ENCODE measurements at places on chromosomes 7 and 10.

- peak; percentile 57 for ATAC-seq
These were observed 36.0 kb downstream of the TES start for GRCh38 chr7:116246357-116246756.

GRCh38 chr10:59698326-59698725 lies 11.3 kb downstream of the SLC16A9 start:
- ATAC-seq: no peak

DNA sequence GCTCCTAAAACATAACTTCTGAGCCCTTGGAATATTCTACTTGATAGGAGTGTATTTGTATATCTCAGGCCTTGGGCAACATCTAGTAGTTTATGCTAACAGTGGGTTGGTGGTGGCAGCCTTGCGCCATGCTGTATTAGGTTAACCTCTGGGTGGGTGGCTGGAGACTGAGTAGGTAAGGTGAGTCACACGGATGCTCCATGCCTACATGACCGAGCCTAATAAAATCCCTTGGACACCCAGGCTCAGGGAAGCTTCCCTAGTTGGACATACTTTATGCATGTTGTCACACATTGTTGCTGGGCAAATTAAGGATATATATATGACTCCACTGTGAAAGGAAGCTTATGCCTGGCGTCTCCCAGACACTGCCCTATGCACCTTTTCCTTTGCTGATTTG lies 6.0 kb upstream of the DAGLB start:
- ATAC-seq: no peak

DNA sequence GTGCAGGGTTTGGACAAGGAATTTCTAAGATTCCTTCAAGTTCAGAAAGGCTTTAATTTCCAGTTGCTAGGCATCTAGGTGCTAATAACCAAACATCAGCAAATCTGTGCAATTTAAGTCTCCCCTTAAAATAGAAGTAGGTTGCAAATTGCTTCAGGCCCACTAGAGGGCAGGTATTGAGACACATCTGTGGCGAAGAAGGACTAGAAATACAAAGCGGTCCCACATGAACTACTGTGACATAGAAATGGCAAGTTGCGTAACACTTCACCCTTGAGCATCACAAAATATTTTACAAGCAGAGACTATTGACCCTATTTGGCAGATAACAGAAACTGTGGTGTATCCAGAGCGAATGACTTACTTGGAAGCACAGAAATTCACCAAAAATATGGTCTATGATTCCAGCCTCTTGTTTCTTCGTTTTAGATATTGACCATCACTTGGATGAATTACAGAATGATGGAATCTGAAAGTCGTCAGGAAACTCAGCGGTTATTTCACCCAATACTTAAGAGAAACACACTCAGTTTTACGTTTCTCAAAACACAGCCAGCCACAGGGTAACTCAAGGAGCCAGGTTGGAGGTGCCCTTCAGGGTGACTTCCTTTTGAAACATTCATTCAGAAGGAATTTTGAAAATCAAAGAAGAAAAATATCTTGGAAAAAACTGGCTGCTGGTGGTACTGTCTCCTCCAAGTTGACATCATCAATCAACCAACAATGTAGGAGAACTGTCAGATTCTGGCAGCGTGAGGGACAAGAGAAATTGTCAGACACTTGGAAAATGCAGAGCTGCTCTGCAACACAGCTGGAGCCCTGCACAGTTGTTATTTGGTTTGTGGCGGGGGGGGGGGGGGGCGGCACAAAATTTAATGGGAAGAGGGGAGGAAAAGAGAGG lies 256.3 kb upstream of the MINDY3 start:
- no peak for ATAC-seq

DNA sequence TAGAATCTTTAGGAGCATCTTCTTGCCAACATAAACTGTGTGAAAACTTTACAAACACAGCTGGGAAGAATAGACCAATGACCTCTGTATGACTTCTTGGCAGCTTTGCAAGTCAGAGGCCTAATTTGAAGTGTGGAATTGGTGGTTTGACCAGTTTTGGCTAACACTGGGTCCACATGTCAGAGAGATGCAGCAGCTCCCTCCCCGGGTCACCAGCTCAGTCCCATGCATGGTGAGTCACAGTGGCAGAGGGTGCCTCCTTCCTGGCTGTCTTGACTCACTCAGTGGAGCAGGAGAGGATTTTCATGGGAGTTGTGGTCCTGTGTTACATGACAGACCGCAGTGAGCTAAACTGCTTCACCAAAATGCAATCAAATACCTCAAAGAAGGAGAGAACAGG lies 8.2 kb upstream of the STARD3NL start:
- ATAC-seq: peak; percentile 39

DNA sequence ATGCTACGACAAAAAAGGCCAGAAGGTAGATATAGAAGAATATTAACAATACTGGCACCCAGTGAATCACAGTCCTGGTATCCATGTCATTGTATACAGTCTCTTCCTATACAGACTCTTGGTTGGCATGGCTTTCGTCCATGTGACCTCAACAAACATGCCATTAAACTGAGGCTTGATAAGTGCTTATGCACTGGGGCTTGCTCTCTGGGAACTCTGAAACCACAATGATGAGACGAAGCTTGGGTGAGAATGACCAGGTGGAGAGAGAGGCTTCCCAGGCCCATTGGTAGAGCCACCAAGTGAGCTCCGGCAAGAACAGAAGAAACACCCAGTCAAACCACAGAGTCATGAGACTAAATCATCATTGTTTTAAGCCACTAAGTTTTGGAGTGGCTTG lies 33.2 kb downstream of the PNPLA8 start:
- ATAC-seq: no peak

GRCh38 chr10:128095027-128095752 lies 31.0 kb downstream of the MKI67 start:
- ATAC-seq: peak; percentile 82

DNA sequence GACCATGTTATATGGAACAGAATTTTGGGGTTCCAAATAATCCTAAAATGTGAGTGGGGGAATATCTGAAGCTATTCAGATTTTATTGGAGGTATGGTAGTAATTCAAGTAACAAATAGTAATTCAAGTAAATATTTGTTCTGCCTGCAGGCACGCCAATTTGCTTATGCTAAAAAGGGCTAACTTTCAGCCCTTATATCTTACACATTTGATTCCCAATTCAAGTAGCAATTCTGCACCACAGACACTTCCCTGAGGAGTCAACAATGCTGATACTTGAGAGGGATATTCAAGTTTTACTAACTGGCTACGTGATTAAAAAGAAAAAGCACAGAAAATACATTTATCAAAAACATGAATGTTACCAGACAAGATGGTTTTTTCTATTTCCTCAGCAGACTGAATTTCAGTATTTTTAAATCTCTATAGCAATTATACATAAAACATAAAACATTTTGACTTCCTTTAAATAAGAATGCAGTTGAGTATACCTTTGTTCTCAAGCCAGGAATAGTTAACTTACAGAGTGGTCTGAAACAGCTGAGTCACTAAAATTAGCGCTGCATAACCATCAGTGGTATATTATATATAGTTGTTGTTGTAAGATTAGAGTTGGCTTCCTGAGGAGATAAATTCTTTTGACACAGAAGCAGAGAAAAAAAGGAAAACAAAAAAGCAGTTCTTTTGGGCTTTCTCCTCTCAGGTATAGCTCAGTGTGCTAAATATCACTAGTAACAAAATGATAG lies 33.9 kb downstream of the MTPN start:
- no peak for ATAC-seq

DNA sequence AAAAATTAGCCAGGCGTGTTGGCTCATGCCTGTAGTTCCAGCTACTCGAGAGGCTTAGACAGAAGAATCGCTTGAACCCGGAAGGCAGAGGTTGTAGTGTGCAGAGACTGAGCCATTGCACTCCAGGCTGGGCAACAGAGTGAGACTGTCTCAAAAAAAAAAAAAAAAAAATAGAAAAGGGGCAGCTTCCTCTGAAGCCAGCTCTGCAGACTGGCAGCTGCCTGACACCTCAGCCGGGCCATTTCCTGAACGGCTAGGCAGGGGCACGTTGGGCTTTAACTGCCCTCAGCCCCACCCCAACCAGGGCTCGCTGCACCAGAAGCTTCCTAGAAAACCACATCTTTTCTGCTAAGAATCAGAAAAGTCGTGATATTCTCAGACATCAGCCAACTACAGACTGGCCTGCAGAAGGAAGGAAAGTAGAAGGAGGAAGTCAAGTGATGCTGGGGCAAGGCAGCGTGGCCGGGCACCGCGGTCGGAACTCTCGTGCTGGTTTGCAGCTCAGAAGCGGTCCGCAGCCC lies 38.0 kb downstream of the PRKAG2 start:
- peak; percentile 83 for ATAC-seq

DNA sequence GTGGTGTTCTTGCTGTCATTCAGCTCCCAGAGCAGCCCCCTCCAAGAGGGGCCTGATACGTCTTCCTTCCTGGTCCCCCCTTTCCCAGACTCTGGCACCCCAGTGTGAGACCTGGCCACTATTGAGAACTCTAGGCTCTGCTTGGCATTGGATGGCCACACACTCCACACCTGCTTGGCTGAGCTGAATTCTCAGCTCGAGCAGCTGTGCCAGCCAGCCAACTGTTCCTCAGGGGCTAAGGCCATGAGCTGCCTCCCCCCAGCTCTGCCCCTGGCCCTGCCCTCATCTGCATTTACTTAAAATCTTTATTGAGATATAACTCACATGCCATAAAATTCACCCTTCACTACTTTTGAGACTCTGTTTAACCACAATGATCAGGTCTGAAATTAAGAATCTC lies 6.7 kb downstream of the TLL2 start:
- ATAC-seq: no peak

DNA sequence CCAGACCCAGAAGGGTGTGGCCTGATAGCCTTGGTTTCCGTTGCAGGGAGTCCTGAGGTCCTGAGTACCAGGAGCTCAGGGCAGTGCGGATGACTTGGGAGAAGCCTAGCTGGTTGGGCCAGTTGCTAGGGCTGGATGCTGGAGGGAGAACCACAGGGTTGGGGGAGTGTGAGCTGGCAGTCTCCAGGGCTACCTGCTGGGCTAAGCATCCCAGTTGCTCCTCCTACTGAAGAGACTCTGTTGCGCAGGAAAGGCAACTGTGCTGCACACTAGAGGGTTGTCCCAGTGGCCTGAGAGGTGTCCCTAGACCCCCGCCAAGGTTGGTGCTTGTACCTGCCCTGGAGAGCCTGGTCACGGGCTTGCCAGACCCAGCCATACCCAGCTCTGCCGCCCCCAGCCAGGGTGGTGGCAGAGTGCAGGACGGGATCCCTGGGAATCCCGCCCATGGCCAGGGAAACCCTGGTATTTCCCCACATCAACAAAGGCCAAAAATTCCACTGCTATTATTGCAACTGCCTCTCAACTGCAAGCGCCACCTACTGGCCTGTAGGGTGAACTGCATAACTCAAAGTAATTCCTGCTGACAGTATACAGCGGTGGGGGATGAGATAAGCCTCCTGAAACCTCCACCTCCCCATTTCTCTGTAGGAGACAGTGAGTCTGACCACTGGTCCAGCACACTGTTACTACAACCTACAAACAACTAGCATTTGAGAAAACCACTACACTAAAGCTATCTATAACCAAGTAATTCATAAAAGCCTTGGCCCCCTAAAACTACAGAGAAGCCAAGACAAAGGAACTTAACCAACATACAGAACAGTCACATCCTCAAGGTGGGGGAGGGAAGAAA lies 67.6 kb upstream of the DDC start:
- ATAC-seq: peak; percentile 86

DNA sequence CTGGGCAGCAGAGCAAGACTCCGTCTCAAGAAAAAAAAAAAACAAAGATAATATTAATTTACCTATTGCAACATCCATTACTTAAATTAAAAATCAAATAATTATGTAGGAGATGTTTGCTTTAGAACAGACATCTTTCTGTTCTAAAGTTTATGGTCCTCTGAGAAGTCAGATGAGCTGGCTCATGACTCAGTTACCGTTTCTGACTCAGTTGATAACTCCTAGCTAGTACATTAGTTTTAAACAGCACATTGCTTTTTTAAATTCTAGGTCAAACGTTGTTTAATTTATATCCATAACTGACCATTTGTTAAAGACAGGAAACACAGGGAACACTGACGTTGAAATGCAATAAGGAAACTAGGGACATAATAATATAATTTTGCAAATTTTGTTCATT lies 162.7 kb downstream of the ETV1 start:
- no peak for ATAC-seq

DNA sequence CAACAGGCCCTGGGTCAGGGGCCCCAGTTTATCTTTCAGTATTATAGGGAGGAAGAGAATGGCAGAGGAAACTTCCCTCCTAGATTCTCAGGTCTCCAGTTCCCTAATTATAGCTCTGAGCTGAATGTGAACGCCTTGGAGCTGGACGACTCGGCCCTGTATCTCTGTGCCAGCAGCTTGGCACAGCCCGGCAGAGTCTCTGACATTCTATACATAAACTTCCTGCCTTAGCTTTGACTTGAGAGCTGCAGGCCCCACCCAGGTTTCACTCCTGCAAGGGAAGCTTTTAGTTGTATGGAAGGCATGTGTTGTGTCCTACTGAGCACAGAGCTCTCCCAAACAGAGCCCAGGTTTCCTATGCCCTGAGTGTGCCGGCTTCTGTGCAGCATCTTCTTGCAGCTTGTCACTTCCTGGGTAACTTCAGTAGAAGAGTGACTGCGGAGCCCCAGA lies 205.6 kb upstream of the PRSS58 start:
- ATAC-seq: peak; percentile 69
